ENCODE measurements at places on chromosomes 12 and 14.

DNA sequence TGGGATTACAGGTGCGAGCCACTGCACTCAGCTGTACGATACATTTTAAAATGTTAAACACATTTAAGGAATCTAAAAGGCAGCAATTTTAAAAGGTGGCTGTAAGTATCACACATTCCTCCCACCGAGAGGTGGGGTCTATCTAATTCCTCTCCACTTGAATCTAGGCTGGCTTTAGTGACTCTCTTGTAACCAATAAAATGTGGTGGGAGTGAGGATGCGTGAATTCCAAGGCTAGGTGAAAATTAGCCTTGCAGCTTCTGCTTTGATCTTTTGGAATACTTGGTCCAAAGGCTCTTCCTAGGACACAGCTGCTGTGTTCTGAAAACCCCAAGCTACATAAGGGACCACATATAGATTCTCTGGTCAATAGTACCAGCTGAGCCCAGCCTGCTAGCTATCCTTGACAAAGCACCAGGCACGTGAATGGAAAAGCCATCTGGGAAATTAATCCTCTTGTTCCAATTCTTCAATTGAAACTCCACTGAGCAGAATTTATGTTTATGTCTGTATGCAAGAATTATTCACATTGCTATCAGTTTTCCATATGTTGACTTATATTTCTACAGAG lies 8.8 kb upstream of the GPRC5D start:
- no peak for DNase-seq

- no peak for DNase-seq
These were observed 192.8 kb upstream of the AMIGO2 start for GRCh38 chr12:47272412-47273190.

GRCh38 chr14:77221241-77221871 lies 39.8 kb downstream of the TMEM63C start:
- no peak for DNase-seq

DNA sequence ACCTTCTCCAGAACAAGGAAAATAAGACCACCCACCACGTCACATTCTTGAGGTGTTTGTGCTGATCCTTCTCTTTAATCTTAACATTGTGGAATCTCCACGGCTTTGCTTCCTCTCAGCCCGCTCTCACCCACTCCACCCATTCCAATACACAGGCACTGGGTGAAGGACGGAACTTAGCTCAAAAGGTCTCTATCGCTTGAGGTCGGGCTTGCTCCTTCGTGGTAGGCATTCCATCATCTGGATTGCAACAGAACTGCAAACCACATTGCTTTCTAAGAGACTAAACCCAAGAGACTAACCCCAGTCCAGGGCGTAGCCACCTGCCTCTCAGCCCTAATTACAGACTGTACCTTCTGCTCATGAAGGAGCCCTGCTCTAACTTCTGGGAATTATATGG lies 24.0 kb upstream of the MDM2 start:
- DNase-seq: no peak

Data from NCI-H2171 treated with DMSO at 0.1 percent for 48 hours (cell line).